ENCODE measurements at places on chromosomes 1 and 21.
A peak's percentile ranks its signal among the peaks of the same experiment; 100 is the strongest.

GRCh38 chr1:59927213-59927612 lies 640 bp upstream of the CYP2J2 start:
- DNase-seq = no peak

- DNase-seq = no peak
Observed at GRCh38 chr1:17523321-17524041, 16.0 kb upstream of the ARHGEF10L start.

DNA sequence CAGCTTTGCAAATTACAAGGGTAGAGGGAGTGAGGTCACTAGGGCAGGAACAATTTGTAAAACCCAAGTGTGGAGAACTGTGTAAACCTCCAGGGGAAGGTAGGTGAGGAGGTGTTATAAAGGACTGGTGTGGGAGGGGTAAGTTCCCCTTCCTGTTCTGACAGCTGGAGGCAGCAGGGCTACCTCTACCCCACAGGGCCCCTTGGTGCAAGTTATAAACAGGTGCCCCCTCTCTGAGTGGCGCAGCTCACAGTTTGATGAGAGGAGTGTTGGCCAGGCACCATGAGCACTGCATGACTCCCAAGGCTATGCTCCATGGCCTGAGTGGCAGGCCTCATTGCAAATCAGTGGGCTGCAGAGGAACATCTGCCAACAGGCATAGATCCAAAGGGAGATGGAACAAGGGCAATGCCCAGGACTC lies 41.0 kb downstream of the MFSD2A start:
- DNase-seq = no peak

GRCh38 chr1:180507795-180508724 lies 5.7 kb upstream of the ACBD6 start:
- no peak for DNase-seq

DNA sequence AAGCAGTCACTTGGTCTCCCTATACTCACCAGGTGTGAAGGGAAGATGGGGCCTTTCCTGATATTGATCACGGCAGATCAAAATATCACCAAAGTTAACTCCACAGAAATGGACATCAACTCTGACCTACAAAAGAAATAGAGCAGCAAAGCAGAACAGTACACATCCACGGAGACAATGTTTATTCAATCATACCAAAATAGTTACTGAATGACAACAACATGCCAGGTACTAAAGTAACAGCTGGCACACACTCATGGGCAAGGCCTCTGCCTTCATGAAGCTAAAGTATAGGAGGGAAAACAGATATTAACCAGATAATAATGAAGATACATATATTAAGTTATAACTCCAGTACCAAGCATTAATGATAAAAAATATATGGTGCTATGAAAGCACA lies 59.2 kb upstream of the RASAL2 start:
- no peak for DNase-seq

GRCh38 chr1:208048904-208049303 lies 138.0 kb upstream of the CD34 start:
- no peak for DNase-seq

- peak; percentile 64 for DNase-seq
Observed at GRCh38 chr1:24928689-24929397, 1.2 kb downstream of the RUNX3 start.

DNA sequence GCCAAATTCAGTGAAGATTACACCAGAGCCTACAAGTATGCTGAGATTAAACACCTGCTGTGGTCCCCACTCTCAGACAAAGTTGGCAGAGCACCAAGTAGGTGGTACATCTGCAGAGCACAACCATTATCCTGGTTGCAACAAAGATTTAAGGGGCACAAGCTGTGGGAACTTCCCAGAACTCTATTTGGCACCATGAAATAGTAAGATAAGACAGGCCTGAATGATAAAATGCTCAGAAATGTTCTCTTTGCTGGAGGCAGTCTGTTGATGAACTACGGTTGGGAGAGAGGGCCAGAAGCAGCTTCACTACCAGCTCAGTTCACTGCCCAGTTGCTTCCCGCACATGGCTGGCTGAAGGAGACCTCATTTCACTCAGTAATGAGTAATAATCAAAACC lies 19.9 kb downstream of the RPL5 start:
- no peak for DNase-seq

- DNase-seq = no peak
Observed at GRCh38 chr1:31063631-31064030, 1.9 kb downstream of the PUM1 start.

DNA sequence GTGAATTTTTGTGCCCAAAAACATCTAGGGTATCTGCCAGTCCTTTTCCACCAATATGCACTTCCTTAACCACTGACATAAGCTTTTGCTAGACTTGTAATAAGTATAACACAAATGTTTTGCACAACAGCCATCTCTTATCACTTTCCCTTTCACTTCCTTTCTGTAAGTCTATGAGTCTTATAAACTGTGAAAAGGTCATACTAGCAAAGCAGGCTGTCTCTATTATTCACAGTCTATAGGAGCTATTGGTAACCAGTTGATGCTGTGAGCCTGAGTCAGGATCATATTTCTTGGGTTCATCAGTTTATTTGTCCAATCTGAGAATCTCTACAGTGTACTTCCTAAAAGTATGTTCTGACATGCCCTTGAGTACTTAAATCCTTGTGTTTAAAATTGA lies 172.6 kb downstream of the CHRM3 start:
- no peak for DNase-seq

DNA sequence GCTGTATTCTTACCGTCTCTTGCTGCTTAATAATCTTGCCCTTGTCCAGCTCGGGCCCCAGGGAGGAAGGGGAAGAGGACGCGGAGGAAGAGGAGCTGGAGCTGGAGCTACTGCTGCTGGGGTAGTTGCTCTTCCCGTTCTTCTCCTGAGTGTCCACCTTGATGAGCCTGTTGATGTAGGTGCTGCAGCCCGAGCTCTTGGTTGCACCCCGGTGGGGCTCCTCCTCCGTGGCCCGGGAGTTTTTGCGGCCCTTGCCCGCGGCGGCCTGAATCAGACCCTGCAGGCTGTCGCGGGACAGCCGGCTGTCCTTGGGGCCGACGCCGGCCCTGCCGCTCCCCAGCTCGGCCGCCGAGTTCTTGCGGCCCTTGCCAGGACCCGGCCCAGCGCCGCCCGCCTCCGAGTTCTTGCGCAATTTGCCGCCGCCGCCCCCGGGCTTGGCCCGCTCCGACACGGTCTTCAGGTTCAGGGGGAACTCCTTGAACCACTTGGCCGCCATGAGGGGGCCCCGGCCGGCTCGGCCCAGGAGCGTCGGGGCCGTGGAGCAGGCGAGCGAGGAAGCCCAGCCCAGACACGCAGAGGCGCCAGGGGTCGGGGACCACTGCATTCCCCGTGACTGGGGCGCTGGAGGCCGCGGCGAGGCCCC lies 475 bp upstream of the TDRD10 start:
- peak; percentile 35 for DNase-seq

DNA sequence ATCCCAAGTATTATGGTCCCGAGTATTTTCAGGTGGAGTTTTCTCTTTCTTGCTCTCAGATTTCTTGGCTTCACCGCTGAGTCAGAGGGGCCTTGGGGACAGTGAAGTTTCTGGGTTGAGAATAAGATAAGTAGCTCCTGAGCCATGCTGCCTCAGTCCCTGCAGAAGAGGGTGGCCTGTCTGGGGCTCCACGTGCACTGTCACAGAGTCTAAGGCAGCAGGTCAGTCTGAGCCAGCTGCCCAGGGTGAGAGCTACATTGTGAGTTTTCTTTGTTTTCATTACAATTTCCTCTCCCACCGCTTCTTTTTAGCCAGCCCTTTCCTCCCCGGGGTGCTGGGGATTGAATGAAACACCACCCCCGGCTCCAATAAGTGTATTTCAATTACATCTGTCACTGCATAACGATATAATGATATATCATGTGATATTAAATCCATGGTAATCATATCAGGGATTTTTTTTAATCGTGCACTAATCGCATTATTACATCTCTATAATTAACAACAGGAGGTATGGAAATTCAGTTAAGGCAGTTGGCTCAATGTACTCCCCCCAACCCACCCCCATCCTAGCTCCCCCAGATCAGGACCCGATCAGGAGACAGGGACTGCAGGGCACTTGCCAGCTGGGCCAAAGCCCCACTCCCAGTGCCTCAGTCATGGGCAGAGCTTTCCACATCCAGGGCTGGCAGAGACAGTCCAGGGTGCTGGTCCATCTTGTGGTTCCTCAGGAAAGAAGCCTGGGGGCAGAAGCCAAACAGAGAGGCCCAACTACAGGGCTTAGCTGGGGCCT lies 43.7 kb downstream of the DMAP1 start:
- DNase-seq = no peak

GRCh38 chr1:170758992-170759391 lies 95.1 kb downstream of the PRRX1 start:
- DNase-seq = no peak

GRCh38 chr1:210072129-210072528 lies 134.1 kb downstream of the SYT14 start:
- DNase-seq = no peak

DNA sequence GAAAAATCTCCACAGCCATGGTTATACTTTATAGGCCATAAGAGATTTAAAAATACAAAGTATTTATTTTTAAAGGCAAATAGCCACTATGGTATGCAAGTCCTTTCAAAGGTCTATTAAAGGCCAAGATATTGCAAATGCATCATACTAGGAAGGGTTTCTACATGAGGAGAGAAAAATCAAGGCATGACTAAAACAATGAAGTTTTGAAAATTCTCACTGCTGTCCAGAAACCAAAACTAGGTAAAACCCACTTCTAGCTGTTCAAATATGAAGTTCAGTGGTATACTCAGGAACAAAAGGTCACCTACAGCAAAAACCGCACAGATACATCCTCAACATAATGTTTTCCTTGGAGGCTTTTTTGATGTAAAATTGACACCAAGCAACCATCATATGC lies 75.0 kb downstream of the EPS15 start:
- no peak for DNase-seq

- no peak for DNase-seq
Observed at GRCh38 chr1:235160383-235160956, 580 bp downstream of the RBM34 start.

DNA sequence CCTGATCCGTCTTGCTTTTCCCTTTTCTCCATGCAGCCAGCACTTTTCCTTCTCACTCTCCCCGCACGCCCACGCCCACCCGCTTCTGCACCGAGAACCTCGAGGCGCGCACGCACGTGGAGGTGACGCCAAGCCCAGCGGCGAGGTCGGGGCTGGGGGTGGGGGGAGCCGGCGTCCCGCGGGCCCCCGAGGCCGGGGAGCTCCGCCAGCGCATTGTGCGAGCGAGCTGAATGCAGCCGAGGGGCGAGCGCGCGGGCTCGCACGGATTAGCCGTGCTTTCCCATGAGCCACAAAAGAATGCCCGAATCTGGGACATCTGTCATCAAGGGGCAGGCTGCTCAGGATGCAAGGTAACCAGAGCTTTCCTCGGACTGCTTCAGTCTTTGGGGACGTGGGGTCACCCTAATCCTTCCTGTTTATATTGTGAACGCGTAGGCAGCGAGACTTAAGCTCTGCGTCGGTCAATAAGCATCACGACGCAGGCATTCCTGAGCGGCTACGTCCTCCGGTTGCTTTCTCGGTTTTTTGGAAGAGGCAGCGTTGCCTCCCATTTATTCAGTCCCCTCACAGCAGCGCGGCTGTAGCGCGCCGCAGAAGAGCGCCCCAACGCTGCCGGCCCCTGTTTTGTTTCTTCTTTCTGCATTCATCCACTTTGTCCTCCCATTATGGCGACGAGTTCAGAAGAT lies 67.3 kb upstream of the AKT3 start:
- peak; percentile 10 for DNase-seq

DNA sequence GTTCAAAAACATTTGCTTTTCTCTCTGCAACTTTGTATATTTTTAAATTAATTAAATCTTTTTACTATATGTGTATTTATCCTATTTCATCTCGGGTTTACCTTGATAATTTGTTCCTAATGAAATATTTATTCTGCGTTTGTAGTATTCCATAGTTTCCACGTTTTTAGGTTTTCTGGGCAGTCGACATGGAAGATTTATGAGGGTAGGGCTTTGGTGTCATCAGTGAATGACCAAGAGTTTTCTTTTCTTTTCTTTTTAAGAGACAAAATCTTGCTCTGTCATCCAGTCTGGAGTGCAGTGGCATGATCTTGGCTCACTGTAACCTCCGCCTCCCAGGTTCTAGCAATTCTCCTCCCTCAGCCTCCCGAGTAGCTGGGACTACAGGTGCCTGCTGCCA lies 17.2 kb upstream of the ZNF669 start:
- no peak for DNase-seq

- DNase-seq = no peak
Observed at GRCh38 chr1:114369930-114370329, 141.1 kb downstream of the TRIM33 start.

DNA sequence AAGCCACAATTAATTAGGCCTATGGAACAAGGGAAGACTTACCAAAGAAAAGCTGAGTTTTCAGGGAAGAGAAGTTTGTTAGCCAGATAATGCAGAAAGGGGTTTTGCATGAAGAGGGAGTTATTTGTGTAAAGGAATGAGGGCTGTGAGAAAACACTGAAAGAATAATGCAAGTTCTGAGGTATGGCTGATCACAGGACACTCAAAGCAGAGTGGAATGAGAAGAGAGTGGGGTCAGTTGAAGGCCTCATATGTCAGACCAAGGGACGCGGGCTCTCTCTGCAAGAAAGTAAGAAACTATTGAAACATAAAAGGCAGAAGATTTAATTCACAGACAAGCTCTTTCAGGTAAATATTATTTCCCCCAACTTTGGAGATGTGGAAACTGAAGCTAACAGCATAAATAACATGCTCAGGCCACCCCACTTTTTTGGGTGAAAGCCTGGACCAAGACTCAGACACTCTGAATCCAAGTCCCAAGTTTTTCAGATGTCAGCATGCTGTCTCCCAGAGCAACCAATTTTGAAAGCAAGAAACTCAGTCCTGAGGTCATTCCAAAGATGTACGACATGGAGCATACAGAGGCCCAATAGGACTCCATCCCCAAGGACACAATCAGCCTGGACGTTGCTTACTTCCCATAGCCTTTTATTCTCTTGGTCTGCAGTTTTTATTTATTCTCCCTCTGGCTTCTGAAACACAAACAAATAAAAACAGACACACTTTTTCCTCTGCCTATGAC lies 47.3 kb upstream of the FGGY start:
- no peak for DNase-seq

DNA sequence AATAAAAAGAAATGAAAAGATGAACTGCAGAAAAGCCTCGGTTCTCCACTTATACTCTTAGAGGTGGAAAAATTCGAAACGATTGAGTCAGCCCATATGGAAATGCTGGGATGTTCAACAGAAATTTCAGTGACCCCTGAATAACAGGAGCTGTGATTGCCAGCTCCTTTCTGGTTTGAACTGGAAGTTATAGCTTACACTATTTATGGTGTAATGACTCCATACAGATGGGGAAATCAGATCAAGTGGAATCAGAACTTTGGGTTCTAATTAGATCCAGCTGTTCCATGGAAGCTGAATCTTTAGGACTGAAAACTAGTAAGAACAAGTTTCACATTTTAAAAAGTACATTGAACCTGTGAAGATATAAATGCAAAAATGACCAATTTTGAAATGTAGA lies 569.3 kb upstream of the ZRANB2 start:
- no peak for DNase-seq

- DNase-seq = no peak
Observed at GRCh38 chr1:157110003-157110402, 10.4 kb upstream of the ETV3L start.

GRCh38 chr1:59412718-59413326 lies 115.9 kb downstream of the FGGY start:
- DNase-seq = no peak

- peak; percentile 84 for DNase-seq
Observed at GRCh38 chr1:27522432-27523336, 32.7 kb upstream of the WASF2 start.

GRCh38 chr21:42009018-42009830 lies 936 bp downstream of the ZBTB21 start:
- DNase-seq = peak; percentile 64
